Right lobe of liver (tissue), 6 donors: ENCODE measurements at places on chromosomes 1 and 21.

DNA sequence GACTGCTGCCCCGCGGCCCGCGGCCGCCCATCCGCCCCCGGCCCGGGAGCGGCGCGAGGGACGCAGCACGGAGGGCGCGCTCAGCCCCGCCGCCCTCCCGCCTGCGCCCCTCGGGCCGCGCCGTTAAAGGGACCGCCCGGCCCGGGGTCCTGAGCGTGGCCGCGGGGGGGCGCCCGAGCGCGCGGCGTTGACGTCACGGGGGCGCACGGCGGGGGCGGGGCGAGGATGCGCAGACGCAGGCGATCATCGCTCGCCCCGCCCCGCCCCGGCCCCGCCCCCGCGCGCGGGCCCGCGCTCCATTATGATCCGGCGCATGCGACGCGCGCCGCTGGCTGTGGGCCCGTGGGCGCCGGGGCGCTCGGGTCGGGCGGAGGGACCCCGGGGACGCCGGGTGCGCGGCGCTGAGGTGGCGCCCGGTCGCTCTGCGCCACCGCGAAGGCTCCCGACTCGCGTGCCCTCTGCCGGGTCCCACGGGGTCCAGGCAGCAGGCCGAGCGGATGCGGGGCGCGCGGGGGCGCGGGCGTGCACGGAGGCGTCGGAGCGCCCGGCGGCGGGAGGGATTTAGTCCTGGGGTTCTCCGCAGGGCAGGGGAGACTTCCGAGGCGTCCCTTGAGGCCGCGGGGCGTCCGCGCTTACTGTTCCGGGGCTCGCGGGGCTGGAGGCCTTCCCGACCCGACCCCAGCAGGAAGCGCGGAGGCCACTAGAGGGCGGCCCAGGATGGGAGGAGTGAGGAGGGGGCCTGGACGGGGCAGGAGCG is at the start of gene DVL1:
Gene DVL1, minus strand, starts transcription at position 163 of the 757 bp plus-strand sequence. CDS start 353 bp downstream, outside the sequence.
- peak; percentile 70 for DNase-seq

- DNase-seq, result no peak
Observed at GRCh38 chr1:173117761-173118160, 67.0 kb upstream of the TNFSF18 start.

- DNase-seq, result no peak
Observed at GRCh38 chr21:27606422-27606821, 639.5 kb upstream of the ADAMTS5 start.

DNA sequence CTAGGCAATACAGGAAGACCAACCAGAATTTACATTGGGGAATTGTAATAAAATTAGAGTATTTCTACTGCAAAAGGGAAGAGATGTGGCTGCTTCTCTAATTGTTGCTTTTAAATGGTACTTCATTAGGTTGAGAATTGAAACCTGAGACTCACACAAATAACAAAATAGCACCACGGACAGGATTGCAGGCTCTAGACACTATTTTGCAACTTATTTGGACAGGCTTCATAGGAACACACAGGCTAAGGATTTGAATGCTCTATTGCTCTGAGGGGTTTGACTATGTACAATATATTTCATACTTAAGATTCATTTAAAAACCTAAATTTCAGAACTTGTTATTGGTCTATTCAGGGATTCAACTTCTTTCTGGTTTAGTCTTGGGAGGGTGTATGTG is 79.6 kb downstream of the ATP1B1 start:
- DNase-seq, result no peak

DNA sequence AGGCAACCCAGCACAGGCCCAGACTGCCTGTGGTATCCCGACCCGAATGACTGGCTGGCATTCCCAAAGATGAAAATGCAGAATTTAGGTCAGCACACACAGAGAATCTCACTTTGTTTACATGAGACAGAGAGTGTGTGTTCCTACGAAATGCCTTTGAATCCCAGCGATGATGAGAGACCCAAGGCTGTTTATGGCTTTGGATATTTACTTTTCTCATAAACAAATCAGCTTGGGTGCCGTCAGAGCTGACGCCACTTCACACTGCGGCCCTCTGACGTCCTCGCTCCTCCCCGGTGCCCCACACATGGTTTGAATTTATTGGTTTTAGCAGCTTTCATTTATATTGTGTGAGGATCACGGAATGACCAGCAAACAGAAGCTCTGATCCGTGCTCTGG is 18.7 kb downstream of the TRABD2B start:
- DNase-seq, result no peak

DNA sequence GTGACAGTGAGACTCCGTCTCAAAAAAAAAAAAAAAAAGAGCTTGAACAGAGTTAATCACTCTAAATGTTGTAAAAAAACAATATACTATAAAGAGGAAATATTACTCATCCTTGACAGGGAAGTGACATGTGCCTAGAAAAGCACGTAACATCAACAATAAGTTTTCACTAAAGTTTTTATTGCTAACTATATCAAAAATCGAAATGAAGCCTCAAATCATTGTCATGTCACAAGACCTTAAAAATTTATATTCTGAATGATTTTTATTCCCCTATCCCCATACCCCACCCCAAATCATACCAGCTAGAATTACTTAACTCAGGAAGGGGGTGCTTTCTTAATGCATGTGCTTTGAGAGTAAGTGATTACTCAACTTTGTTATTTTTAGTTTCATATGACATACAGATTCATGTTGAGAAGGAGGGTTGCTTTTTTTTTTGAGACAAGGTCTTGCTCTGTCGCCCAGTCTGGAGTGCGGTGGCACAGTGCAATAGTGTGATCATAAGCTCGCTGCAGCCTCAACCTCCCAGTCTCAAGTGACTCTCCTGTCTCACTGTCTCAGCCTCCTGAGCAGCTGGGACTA is 53.6 kb upstream of the MUTYH start:
- DNase-seq, result peak; percentile 28

- no peak for DNase-seq
Observed at GRCh38 chr1:22461678-22462527, 10.3 kb downstream of the ZBTB40 start.

DNA sequence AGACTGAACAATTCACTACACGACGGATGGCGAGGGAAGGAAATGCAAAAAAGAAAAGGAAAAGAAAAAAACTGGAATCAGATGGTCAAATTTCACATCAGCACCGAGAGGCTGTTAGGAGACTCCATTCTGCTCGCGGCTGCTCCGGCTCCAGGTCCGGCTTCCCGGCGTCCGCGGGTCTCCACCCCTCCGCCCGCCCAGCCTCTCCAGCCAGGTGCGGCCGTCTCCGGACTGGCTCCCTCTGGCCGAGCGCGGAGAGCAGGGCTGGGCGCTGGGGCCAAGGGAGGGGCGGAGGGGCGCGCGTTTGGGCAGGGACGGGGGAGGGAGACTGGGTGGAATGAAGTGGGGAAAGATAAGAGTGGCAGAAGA is 332 bp downstream of the KCNJ6 start:
- DNase-seq, result no peak

- peak; percentile 22 for DNase-seq
Observed at GRCh38 chr1:42942444-42942843, 16.2 kb downstream of the SLC2A1 start.

DNA sequence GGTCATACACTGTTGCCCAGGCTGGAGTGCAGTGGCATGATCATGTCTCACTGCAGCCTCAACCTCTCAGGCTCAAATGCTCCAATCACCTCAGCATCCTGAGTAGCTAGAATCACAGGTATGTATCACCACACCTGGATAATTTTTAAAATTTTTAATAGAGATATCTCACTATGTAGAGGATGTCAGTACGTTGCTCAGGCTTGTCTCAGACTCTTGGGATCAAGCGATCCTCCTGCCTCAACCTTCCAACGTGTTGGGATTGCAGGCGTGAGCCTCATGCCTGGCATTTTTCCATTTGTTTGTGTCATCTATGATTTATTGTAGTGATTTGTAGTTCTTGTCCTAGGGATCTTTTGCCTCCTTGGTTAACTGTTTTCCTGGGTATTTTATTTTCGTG is 985.2 kb upstream of the B3GALT2 start:
- no peak for DNase-seq

GRCh38 chr1:228867108-228867950 is 132.1 kb downstream of the RHOU start:
- no peak for DNase-seq

DNA sequence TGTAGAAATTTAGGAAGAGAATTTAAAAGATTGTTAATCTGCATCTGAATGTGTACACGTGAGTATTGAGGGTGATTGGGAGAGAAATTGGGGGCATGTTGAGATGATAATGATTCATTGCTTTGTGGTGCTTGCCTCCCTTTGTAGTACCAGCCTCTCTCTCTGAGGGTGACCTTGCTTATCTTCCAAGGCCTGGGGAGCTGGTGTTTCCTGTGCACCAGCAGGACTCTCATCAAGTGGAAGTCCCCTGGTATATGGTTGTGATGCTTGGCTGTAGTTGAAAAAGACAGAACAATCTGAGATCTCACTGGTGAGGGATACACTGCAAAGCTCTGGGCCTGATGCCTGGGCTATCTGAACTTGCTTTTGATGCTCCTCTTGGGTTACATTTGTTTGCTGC is 4.0 kb downstream of the TCHHL1 start:
- no peak for DNase-seq

DNA sequence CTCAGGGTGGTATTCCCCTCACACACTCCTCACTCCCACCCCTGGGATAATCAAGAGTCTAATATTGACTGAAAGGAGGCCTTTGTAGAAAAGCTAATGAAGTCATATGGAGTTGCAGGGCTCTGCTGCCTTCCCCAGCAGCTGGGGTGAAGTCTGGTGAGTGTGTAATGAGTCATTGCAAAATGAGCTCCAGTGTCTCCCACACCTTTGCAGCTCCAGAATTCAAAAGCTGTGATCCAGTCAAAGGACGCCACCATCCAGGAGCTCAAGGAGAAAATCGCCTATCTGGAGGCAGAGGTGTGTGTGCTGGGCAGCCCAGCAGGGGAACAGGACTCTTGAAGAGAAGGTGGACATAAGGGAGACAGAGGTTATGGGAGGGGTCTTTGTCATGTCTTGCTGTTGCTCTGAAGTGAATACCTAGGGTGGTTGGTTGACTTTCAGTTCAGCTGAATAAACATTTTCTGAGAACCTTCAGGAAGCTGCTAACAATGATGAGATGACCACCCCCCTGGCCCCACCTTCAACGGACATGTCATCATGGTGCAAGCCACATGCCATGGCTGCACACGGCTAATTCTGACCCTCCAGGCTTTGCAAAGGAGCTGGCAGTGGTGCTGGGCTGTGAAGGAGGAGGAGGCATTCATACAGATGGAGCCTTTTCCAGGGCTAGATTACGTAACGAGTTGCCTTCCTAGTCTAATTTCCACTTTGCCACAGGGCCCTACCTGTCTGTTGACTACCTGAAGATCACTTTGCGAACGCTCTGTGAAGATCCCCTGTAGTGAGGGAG is 32.2 kb upstream of the SNX27 start:
- no peak for DNase-seq

DNA sequence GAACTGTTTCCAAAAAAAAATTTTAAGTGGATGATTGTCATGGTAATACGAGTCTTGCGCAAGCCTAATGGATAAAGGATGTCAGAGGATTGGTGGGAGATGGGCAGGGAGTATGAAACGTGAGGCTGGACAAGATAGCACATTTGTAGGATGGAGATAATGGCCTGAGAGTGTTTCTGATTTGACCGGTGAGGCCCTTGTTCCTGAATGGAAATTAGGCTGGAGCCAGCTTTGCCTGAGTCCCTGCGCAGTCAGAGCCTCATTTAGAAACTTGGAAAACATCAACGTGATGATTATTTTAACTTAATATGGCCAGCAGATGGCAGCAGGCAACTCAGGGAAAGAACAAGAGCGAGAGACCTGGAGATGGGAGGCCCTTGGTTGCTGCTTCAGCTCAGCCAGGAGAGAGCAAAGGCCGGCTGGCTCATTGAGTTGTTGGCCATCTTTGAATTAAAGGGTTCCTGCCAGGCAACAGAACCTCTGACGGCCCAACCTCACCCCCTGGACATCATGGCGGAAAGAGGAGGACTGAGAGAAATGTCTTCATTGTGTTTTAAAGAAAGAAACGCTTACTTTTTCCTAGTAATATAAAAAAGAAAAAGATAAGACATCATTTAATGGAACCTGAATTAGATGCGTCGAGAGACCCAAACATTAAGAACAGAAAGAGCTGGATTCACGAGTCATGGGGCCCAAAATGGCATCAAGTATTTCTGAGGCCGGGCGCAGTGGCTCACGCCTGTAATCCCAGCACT is 80.3 kb downstream of the SELENOF start:
- DNase-seq, result peak; percentile 71

DNA sequence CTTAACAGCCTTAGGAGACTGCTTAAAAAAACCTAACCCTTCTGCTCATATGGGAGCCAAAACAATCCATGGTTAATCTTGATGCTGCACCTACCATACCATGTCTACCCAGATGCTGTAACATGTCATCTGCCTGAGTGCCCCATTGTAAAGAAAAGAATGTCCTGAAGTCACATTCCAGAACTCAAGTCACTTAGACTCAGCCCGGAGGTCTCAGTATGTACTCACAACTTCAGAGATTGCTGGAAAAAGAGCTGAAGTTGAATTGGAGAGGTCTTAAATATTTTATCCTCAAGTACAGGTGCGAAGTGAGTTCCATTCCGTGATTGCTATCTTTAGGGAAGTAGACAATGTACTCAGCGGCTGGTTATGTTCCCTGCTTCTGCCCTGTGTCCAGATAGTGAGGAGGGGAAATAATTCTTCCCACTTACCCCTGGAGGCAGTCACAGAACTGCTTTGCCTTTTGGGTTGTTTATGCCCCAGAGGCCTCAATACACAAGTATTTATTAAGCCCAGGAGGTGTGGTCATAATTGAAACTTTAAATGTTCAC is 57.5 kb upstream of the HOOK1 start:
- DNase-seq, result no peak

- DNase-seq, result no peak
Observed at GRCh38 chr1:172423336-172423735, 2.9 kb downstream of the C1orf105 start.

DNA sequence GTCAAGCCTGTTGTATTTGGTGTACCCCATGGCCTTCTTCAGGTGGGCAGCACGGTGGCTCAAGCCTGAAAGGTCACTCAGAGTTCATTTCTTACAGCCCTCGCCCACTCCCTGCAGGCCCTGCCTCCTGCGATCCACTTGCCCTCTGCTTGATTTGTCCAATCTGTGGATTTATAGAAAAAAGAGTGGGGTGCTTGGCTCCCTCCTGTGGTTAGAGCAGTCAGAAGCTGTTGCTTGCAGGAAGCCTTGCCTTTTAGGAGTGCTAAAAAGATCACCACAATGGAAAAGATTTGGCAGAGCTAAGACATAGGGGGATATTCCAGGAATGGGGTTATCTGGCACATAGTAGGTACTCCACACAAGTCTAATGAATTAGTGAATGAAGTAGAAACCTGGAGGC is 108.0 kb upstream of the TRABD2B start:
- no peak for DNase-seq

DNA sequence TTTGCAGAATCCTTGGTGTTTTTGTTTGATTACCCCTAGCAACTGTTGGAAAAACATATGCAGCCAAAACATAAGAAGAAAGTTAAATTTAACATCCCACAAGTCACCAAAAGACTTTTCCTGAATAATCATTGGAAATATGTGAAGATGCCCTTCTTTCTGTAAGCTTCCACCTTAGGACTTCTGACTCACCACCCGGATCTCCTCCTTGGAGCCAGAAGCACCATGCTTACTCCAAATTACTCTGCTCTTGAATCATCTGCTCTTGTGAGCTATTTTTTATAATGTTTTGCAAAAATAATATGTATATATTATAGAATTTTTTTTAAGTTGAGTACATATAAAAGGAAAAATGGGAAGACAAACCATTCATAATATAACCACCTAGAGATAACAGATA is 391.7 kb downstream of the KCTD3 start:
- DNase-seq, result no peak
